ENCODE measurements at places on chromosomes 3 and 15.

DNA sequence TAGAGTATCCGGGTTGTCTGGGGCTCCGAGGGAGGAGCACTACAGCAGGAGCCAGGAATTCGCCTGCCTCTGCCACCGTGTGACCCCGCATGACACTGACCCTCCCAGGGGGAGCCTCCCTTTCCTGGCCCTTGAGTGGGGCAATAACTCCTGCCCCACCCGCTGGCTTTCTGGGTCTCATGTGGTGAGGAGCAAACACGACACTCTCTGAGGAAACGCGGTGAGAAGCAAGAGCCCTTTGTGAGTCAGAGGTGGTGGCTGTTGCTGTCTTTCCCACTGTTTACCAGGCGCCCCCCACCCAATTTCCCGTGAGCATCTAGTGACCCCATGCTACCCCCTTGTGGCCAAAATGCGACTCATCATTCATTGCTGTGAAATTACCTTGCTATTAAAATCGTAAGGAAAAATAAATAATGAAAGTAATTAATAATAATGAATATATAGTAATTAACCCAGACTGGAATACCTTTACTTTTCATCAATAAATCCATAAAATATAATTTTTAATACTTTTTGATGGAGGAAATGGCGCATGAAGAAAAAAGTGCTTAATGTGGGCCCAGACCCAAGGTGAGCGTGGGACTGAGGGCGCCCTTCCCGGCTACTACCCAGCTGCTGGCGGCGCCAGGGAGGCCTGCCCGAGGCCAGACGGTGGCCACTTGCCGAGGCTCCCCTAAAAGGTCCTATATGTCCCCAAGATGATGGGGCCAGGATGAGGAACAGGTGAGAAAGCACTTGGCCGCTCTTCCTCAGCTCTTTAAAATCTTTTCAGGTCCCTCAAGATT lies 29.3 kb downstream of the CCNL1 start:
- peak; percentile 73 for DNase-seq

GRCh38 chr3:32249184-32249782 lies 10.8 kb downstream of the CMTM8 start:
- no peak for DNase-seq

DNA sequence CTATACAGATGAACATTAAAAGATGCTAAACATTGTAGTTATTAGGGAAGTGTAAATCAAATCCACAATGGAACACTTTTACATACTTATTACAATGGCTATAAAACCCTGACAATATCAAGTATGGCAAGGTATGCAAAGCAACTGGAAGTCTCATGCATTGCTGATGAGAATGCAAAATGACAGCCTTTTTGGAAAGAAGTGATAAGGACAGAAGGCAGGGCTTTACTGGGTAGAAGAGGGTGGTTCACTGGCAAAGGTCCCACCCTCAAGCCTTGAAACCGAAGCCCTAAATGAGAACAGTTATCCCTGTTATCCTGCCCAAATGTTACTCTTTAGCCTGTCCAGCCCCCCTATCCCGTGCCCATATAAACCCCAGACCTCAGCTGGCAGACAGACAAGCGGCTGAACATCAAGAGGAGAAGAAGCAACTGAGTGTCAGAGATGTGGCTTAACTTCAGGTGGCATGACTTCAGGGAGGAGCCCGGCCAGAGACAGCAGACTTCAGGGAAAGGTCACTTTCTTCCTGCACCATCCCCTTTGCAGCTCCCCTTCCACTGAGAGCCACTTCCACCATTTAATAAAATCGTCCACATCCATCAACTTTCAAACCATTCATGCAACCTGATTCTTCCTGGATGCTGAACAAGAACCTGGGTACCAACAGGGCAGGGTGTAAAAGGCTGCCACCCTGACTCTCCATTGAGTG lies 732 bp upstream of the GCSAM start:
- no peak for DNase-seq

- DNase-seq: no peak
Observed at GRCh38 chr3:194512895-194513601, 26.2 kb upstream of the ATP13A3 start.

GRCh38 chr15:94240480-94240879 lies 9.1 kb downstream of the MCTP2 start:
- no peak for DNase-seq

DNA sequence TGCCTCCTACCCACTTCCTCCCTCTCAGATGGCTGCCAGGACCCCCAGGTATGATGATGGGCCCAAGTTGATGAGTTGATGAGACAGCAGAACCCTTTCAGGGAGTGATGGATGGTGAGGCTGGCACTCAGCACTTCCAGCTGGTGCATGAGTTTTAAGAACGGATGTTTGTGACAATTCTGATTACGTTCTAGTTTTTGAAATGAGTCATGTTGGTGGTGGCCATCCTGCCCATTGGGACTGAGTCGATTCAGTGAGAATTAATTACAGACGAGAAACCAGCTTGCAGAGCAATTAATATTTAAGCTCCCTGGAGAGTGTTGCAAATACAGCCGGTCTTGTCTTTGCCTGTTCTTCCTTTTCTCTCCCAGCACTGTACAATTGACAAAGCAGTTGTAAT lies 56.9 kb upstream of the NR2C2 start:
- no peak for DNase-seq

DNA sequence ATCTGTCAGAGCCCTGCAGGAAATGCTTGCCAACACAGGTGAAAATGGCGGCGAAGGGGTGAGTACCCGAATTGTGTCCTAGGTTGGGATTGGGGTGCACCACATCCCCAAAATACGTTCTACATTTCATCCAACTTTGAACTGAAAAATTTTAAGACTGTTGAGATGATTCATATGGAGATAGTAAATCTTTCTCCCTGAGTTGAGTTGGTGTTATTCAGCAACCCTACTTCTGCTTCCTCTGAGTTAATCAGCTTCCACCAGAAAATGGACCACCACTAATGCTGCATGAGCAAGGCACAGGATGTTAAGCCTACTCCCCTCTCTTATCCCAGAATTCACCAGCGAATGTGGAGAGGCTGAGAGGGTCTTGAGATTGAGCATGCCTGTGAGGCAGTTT lies 192.9 kb downstream of the RYR3 start:
- DNase-seq: no peak

- no peak for DNase-seq
Observed at GRCh38 chr15:88142121-88142520, 114.4 kb downstream of the NTRK3 start.

DNA sequence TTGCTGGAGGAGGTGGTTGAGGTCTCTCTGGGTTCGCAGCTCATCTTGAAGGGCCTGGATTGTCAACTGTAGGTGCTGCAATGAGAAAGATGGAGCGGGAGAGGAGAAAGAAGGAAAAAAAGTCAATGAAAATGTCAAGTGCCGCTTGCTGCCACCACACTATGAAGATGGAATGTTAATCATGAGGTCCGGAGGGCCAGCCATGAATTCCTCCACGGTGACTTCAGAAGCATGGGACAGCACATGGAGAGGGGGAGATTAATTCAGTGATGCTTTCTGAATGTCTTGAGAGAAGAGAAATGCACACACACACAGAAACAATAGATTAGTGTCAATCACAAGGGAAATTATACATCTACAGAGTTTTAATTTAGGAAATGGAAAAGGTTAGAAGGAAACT lies 171.9 kb downstream of the ERC2 start:
- DNase-seq: no peak

- DNase-seq: no peak
Observed at GRCh38 chr3:28958656-28959055, 322.2 kb upstream of the RBMS3 start.

DNA sequence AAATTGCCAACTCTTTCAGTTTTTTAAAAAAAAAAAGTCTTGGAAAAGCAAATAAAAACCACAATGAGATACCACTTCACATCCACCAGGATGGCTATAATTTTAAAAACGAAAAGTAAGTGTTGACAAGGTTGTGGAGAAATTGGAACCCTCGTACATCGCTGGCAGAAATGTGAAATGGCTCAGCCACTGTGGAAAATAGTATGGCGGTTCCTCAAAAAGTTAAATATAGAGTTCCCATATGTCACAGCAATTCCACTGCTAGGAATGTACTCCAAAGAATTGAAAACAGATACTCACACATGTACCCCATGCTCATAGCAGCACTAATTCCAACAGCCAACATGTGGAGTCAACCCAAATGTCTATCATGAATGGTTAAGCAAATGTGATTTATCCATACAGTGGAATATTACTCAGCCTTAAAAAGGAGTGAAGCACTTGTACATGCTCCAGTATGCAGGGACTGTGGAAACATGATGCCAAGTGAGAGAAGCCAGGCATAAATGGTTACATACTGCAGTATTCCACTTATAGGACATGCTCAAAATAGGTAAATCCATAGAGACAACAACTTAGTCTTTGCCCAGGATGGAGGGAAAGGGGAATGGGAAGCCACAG lies 73.8 kb upstream of the PCSK6 start:
- no peak for DNase-seq

DNA sequence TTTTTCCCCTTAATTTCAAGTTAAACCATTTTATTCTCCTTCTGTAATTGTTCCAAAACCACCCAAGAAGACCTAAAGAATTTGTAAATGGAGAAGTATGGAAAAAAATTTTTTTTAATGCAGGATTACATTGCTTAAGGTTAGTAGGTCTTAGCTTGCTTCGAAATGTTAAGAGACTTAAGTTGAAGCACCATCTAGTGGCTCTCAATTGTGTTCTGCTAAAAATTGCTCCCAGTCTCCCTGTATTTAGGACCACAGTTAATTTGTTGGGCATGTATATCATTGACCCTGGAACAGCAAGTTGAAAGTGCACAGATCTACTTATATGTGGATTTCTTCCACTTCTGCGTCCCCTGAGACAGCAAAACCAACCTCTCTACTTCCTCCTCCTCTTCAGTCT lies 32.4 kb downstream of the CD200R1L start:
- DNase-seq: no peak

Data from stimulated activated naive CD8-positive, alpha-beta T cell treated with anti-CD3 and anti-CD28 coated beads, Interleukin-15, Interleukin-2, amounts not matched to agents 100 U/mL and 50 U/mL, for 24 hours (primary cell).